Heart left ventricle (tissue), 16 donors: ENCODE measurements at places on chromosomes 2 and 18. TPM values are rescaled to one million over a fixed set of nuclear protein-coding genes. Genes with fewer than 3 reads are reported as not detected.

- no peak overlapping the region for H3K4me3 ChIP-seq
- DNase-seq, result no peak
- no peaks in the 10 kb centered on the region for H3K36me3 ChIP-seq
- H3K4me1 ChIP-seq, result peaks cover 21% of the 10 kb centered on the region
- H3K27ac ChIP-seq, result peak overlapping the region; percentile 58
Observed at GRCh38 chr18:44802508-44802907, 121.8 kb downstream of the SETBP1 start.

DNA sequence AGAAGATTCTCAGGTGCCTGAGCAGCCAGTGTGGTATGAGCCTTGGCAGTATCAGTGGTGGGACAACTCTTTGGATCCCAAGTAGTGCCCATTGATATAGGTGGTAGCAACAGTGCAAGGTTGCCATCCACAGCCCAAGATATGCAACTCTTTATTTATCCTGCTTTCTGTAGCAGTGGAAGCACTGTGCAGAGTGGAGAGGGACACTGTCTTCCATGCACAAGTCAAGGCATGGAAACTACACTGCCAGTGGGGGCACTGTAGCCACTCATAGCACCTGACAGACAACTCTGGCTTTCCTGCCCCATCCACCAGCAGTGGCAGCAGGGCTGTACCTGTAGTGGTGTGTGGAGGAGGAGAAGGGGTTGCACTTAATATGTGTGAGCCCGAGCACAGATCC lies 409.6 kb upstream of the TMEFF2 start:
- no peaks in the 10 kb centered on the region for H3K36me3 ChIP-seq
- DNase-seq, result no peak
- H3K4me3 ChIP-seq, result no peak overlapping the region
- no peaks in the 10 kb centered on the region for H3K27me3 ChIP-seq
- no peak overlapping the region for H3K27ac ChIP-seq
- no peaks in the 10 kb centered on the region for H3K4me1 ChIP-seq

DNA sequence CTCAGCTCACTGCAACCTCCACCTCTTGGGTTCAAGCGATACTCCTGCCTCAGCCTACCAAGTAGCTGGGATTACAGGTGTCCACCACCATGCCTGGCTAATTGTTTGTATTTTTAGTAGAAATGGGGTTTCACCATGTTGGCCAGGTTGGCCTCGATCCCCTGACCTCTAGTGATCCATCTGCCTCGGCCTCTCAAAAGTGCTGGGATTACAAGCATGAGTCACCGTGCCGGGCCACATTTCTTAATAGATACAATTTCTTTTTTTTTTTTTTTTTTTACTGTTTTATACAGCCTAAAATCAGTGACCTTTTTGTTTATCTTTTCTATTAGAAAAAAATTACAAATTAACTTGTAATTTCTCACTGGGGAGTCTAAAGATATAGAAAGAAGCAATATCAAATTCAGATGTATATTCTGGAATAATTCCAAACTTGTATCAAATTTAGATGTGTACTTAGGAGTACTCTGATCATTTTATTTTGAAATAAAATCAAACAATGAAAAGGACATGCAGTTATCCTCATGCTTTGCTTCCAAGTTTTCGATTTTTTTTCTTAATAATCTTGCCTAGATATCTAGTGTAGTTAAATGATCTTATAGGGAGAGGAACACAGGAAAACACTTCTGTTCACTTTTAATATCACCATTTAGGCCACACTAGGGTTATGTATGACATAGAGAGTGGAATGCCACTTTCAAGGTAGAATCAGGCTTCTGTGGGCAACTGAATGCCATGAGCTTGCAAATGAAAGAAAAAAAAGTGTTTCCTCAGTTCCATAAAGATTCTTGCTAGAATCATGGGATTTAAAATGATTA lies 1089.3 kb downstream of the SUCLG1 start:
- no peaks in the 10 kb centered on the region for H3K27me3 ChIP-seq
- no peak for DNase-seq
- H3K4me1 ChIP-seq, result no peaks in the 10 kb centered on the region

GRCh38 chr2:105903051-105903674 lies 158.5 kb downstream of the NCK2 start:
- H3K4me1 ChIP-seq, result peaks cover 5% of the 10 kb centered on the region
- no peak overlapping the region for H3K4me3 ChIP-seq
- no peaks in the 10 kb centered on the region for H3K27me3 ChIP-seq
- no peak overlapping the region for H3K27ac ChIP-seq
- H3K36me3 ChIP-seq, result no peaks in the 10 kb centered on the region

DNA sequence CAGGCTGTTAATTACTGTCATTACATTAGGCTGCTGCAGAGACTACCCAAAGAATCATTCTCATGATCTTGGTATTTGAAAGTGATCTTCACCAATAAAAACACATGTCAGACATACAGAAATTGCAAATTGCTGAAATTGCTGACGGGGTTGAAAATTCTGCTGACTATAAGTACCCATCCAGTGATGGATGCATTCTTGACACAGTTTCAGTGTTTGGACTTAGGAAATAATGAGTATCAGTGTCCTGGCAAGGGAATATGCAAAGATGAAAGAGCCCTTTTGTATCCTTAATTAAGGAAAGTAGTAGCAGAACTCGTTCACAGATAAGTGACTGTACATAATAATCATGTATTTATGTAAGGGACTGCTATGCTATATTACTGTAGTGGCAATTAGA lies 221.1 kb upstream of the ATP5MC3 start:
- H3K27me3 ChIP-seq, result no peaks in the 10 kb centered on the region
- DNase-seq, result no peak
- no peaks in the 10 kb centered on the region for H3K36me3 ChIP-seq

DNA sequence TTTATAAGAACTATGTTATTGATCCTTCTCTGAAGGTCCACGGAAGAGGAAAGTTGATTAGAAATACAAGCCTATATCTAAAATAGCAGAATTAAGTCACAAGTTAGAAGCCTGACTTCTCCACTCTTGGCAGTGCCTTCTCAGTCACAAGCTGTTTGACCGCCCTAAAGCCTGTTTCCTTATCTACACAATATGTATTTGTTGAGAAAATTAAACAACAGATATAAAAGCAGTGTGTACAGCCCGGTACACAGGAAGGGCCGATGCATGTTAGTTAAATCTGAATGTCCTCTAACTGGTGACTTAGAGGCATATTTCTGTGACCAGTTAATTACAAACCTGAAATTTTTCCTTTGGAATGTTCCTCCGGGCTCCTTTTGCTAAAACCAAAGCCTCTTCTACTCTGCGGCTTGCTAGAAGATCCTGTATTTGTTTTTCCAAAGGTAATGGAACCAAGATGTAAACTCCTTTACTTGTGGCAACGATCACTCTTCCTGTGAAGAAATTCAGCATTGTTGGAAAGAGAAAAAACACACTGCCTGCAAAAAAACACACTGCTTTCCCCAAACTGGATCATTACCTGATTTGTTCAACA lies 33.4 kb downstream of the TGFBRAP1 start:
- no peaks in the 10 kb centered on the region for H3K27me3 ChIP-seq
- peaks cover 7% of the 10 kb centered on the region for H3K36me3 ChIP-seq
- no peak overlapping the region for H3K4me3 ChIP-seq
- no peak overlapping the region for H3K27ac ChIP-seq
- peaks cover 6% of the 10 kb centered on the region for H3K4me1 ChIP-seq

DNA sequence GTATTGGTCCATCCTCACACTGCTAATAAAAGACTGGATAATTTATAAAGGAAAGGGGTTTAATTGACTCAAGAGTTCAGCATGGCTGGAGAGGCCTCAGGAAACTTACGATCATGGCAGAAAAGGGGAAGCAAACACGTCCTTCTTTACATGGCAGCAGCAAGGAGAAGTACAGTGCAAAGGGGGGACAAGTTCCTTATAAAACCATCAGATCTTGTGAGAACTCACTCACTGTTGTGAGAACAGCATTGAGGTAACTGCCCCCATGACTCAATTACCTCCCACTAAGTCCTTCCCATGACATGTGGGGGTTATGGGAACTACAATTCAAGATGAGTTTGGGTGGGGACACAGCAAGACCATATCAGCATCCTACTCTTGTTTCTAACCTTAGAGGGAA lies 37.0 kb downstream of the SP100 start:
- H3K4me1 ChIP-seq, result no peaks in the 10 kb centered on the region
- peaks cover 98% of the 10 kb centered on the region for H3K36me3 ChIP-seq
- DNase-seq, result no peak

GRCh38 chr2:218002143-218002844 lies 501 bp downstream of the TNS1 start:
- no peaks in the 10 kb centered on the region for H3K27me3 ChIP-seq
- H3K4me3 ChIP-seq, result peak overlapping the region; percentile 4
- peaks cover 35% of the 10 kb centered on the region for H3K4me1 ChIP-seq
- DNase-seq, result no peak

- no peaks in the 10 kb centered on the region for H3K27me3 ChIP-seq
- H3K4me1 ChIP-seq, result no peaks in the 10 kb centered on the region
- H3K36me3 ChIP-seq, result no peaks in the 10 kb centered on the region
- H3K4me3 ChIP-seq, result peak overlapping the region; percentile 33
- DNase-seq, result peak; percentile 68
Observed at GRCh38 chr18:76801567-76802505, 20.5 kb upstream of the ZNF236 start.

- peaks cover 56% of the 10 kb centered on the region for H3K4me1 ChIP-seq
- H3K36me3 ChIP-seq, result no peaks in the 10 kb centered on the region
- H3K27ac ChIP-seq, result peak overlapping the region; percentile 99
- DNase-seq, result peak; percentile 90
- no peaks in the 10 kb centered on the region for H3K27me3 ChIP-seq
Observed at GRCh38 chr2:43221763-43222474, 4.5 kb downstream of the ZFP36L2 start.

The RAB17 gene
- total RNA-seq, result 2.6 TPM

The TPO gene
- total RNA-seq, result 4.0 TPM

The DHX57 gene
- 9.4 TPM for total RNA-seq

The FOXD4L1 gene
- total RNA-seq, result not detected
